NCI-H69 (cell line): ENCODE measurements at places on chromosomes 16 and 17.
A peak's percentile ranks its signal among the peaks of the same experiment; 100 is the strongest.

DNA sequence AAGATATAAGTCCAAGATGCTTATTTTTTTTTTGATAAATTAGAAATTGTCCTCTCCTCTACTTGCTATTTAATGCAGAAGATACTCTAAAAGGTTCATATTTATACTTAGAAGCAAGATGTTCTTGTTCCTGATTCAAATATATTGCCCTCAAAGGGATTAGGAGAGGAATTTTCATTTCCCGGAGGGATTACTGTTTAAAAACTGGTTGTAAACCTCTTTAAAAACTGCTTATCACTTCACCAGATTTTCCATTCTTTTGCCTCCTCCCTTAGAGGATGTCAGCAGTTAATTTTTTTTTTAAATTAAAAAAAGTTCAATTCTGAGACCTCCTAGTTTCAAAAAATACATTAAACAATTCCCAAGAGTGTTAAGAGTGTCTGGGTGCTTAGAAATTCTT is 2.8 kb downstream of the TENT4B start:
- DNase-seq = no peak

- DNase-seq = no peak
These were observed 47.0 kb downstream of the MYO18A start for GRCh38 chr17:29133121-29133713.

DNA sequence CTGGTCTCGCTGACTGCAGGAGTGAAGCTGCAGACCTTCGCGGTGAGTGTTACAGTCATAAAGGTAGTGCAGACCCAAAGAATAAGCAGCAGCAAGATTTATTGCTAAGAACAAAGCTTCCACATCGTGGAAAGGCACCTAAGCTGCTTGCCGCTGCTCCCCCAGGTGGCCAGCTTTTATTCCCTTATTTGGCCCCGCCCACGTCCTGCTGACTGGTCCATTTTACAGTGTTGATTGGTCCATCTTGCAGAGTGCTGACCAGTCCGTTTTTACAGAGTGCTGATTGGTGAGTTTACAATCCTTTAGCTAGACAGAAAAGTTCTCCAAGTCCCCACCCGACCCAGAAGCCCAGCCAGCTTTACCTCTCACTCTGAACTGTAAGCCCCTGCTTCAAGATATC is 227.8 kb downstream of the ABCC12 start:
- DNase-seq = peak; percentile 17

- peak; percentile 94 for DNase-seq
These were observed 1.5 kb upstream of the MARF1 start for GRCh38 chr16:15644267-15644961.

DNA sequence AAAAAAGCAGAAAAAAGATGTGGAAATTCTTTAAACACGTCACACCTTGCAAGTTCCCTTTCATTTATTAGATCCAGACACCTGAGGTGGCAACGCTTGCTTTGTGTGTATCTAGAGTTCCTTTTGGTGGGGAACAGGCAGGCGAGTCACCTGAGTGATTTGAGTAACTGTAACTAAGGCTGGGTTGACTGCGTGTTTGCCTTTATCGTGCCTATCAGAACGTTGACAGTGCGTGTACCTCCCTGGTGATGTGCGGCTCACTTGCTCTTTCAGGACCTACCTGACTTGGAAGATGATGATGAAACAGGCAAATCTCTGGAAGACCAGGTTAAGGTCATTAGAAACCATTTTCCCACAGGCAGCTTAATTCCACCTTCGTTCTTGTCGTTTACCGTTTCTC is 12.5 kb downstream of the TAF1C start:
- DNase-seq = no peak
